Stimulated activated CD4-positive, alpha-beta T cell treated with anti-CD3 and anti-CD28 coated beads, Interleukin-1b, Interleukin-23, amount 100 ng/mL, for 1 hour (primary cell): ENCODE measurements at places on chromosomes 1 and 21.

GRCh38 chr1:207923121-207923520, 12.2 kb upstream of the CD34 start:
- no peak for DNase-seq

DNA sequence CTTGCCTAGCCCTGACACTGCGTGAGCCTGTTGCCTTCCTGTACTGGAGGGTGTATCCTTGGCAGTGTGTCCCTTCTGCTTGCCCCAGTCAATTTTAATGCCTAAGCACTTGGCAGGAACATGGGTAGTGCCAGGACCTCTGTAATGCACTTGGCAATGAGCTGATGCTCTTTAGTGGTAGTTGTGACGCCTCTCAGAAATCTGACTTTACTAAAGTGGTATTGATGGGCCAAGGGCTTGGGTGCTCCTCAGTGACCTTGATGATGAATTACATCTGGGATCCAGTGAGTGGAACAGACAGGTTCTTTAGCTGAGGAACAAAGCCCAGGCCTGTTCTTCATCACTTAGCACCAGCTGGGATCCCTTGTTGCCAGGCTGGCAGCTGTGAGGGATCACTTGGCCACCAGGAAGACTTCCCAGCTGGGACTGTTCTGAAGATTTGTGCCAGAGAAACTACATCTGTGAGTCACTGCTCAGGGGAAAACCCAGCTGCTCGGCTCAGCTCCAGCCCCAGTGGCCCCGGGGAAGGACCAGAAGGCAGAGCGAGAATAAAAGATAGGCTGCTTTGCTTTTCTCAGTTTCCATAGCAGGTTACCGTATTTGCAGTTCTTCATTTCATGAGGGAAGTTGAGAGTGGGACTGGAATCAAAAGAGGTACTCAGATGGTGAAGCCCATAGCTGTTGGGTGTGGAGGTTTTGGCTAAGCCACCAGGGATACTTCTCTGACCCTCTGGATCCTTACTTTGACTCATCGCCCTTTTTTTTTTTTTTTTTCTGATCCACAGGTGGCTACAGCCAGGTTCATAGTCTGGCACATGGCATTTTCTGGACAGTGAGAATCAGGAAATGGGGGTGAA, 28.5 kb upstream of the KCNA2 start:
- peak; percentile 49 for DNase-seq

GRCh38 chr1:215543191-215543606, 23.9 kb upstream of the KCTD3 start:
- DNase-seq: no peak

DNA sequence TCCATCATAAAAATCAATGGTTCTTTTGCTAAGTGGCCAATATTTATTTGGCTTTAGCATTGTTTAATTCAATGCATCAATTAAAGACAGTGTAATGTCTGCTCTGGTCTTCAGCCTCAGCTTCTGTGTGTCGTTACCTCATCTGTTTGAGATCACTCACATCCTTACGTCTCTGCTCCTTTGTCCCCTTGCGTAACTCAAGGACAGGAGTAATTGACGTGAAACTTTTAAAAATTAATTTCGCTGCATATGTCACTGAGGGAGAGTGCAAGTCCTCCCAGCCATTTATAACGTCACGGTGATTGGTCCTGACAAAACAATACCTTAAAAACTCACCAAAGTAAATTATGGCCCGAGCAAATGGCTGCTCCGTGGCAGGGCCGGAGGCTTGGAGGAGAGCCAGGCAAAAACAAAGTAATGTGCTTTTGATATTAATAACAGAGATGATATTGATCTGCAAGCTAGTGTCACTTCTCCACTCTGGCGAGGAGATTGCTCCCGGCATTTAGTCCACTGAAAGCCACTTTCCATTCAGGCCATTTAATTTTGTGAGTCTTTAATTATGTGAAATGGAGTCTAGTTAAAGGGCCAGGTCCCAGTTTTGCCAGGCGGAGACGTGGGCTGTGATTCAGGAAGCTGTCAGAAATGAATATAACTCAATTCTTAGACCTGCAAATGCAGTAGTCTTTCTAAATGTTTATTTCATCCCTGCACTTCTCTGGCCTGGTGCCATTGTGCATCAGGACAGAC, 150.9 kb upstream of the POU3F1 start:
- DNase-seq: no peak

GRCh38 chr1:212504171-212504803, 71.6 kb downstream of the NENF start:
- DNase-seq: no peak

- DNase-seq: no peak
These were observed 197.2 kb downstream of the CAMTA1 start for GRCh38 chr1:6982443-6982842.

GRCh38 chr1:63821091-63822005, 47.5 kb downstream of the ROR1 start:
- no peak for DNase-seq

GRCh38 chr1:94765958-94766357, 54.2 kb upstream of the SLC44A3 start:
- no peak for DNase-seq

DNA sequence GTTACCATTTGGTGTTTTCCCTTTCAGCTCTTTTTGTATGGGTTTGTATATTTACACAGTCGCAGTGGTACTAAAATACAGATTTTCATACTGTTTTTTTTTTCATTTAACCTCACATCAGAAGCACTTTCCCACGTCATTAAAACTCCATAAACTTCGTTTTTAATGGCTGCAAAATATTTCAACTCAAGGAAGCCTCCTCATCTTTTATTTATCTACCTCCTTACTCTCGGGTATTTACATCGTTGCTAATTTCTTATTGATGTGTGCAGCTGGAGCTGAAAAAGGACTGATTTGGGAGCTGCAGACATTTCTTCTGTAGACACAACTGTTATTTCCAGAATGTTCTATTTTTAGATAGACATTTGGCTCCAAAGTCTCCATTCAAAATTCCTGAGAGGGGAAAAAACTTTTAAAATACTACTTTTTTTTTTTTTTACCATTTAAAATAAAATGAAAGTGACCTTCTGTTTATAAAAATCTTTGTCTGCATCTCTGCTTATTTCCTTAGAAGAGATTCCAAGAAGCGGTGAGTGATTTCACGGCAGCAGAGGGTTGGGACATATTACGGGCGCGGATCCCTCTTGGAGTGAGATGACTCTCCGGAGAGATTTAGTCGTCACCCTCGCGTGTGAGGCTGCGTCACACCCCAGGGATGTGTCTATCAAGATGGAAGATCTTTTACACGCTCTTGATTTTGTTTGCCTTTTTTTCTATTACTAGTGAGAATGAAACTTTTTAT, 10.1 kb downstream of the RUNX3 start:
- DNase-seq: no peak

DNA sequence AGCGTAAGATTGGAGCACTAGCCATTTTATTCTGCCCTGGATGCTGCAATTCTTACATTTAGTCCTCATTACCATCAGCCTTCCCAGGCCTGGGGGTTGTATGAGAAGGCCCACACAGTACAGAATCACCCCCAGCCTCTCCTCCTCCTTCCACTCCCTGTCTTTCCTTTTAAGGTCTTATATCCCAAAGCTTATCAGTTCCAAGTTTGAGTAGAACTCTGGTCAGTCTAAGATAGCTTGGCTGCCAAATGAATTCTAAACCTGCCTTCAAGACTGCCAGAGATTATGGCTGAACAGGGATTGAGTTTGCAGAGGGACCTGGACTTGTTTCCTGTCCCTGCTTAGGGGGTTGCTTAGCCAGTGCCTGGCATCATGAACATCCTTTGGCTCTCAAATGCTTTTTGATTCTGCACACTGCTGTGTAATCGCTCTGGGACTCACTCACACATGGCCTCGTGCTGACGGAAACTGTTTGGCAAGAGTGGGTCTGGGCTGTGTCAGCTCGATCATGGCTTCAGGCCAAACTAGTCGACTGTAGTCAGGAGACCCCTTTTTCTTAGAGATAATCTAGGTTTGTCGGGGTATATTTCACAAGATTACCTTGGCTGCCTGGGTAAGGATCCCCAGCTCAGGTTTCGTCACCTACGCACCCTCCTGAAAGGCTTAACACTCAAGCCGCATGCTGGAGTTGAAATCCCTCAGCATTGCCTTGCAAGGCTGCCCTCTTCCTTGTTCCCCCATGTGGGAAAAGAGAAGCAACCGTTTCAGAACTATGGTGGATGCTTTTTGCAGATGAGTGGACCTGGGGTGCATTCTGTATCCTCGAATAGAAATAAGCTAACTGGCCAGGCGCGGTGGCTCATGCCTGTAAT, 252.6 kb downstream of the NFIA start:
- DNase-seq: no peak

DNA sequence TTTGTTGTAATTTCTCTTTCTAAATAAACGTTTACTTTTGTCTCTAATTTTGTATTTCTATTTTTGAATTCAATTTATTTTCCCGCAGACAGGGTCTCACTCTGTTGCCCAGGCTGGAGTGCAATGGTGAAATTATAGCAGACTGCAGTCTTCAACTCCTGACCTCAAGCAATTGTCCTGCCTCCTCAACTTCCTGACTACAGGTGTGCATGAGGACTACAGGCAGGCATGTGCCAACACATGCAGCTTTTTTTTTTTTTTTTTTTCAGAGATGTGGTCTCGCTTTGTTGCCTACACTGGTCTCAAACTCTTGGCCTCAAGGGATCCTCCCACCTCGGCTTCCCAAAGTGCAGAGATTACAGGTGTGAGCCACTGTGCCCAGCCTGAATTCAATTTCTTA, 36.7 kb upstream of the IL20 start:
- DNase-seq: no peak

DNA sequence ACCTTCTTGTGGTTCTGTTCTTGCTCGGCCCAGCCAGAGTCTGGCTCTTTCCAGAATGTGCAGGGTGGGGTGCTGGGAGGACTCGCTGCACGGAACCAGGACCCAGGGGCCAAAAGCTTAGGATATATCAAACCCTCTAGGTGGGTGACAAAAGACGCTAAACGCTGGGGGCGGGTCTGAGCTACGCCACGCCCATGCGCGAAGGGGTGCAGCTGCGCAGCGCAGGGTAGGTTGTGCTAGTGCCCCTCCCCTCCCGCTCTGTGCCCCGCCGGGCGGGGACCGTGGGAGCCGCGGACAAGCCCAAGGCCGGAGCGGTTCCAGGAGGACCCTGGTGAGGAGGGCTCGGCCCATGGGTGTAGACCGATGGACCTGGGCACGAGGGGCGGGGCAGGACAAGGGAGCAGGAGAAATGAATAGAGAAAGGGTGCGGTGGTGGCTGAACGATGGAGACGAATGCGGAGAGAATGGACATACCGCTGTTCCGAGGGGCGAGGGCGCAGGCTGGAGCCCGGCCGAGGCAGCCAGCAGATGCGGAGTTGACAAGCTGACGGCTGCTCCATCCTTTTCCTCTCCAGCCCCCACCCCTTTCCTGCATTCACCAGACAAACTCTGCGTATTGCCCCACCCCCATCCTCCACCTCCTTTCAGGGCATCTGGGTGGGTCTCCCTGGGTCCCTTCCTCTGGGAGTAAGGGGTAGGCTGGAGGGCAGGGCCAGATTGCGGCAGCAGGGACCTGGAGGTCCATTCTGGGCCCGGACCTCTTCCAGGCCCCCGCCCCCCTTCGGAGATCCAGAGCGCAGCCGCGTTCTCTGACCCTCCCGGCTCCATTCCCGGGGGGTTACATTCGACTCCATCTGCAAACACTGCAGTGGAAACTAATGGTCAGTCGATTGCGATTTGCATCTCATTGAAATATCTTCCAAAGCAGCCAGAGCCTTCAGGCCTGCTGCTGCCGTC, at the start of gene RUSC1:
Gene RUSC1, plus strand, starts transcription at position 234 of the 957 bp plus-strand sequence. CDS start 880 bp downstream, outside the sequence.
- DNase-seq: peak; percentile 60
